Osteocyte (in vitro differentiated cells): ENCODE measurements at places on chromosomes 3 and 15. TPM values are rescaled to one million over a fixed set of nuclear protein-coding genes. Genes with fewer than 3 reads are reported as not detected.

Gene SNX22
- total RNA-seq: 0.24 and 0.31 TPM in 2 replicates

Gene GOLGA6L10
- total RNA-seq: 1.6 and 2.9 TPM in 2 replicates

Gene C3orf18
- total RNA-seq: 2.2 and 3.9 TPM in 2 replicates

Gene EXD1
- total RNA-seq: not detected in 2 replicates

Gene CLDN18
- not detected in 2 replicates for total RNA-seq

Gene SV2B
- not detected in 2 replicates for total RNA-seq
